ENCODE measurements at places on chromosomes 2 and 18. TPM values are rescaled to one million over a fixed set of nuclear protein-coding genes. Genes with fewer than 3 reads are reported as not detected.

DNA sequence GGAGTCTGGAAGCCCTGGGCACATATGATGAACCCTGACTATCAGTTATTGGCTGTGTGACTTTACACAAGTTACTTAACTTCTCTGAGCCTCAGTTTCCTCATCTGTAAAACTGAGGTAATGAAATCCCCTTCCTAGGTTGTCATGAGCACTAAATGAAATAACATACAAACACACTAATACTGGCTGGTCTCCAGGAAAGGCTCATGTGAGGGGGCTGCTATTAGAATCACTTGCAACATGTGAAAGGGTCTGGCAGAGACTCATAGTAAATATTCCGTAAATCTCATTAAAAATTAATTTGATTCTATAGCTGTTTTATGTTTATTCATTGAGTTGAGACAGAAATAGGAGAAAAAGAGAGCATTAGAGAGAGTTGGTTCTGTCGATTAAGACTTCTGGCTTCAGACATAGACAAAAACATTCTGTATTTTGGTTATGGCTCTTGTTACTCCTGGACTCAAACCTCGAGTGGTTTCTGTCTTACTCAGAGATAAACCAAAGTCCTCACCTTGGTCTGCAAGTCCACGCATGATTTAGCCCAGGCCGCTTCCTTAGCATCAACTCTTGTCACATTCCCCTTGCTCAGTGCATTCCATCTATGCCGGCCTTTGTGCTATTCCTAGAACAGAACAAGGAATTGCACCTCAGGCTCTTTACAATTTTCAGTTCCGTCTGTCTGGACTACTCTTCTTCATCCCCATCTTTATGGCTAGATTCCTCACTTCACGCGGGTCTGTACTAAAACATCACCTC lies 139.1 kb downstream of the NXPH2 start:
- DNase-seq, result no peak

Gene DGUOK
- 64.1 TPM for total RNA-seq

Gene WDR33
- 58.7 TPM for total RNA-seq

DNA sequence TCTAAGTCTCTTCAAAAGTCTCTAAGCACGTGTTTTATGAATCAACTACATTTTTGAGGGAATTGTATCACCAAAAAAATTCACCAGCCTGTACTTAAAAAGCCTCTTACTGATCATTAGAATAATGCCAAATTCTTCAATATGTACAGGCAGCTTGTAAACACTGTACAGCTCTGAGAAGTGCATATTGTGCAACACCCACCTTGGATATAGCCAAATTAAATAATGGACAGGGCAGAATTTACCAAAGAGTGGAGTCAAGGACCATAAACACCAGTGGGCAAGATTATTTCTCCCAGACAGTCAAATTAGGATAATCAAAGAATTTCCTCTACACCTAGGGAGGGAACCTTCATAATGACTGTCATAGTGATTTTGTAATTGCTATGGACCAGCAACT lies 338.2 kb downstream of the NR4A2 start:
- no peak for DNase-seq

DNA sequence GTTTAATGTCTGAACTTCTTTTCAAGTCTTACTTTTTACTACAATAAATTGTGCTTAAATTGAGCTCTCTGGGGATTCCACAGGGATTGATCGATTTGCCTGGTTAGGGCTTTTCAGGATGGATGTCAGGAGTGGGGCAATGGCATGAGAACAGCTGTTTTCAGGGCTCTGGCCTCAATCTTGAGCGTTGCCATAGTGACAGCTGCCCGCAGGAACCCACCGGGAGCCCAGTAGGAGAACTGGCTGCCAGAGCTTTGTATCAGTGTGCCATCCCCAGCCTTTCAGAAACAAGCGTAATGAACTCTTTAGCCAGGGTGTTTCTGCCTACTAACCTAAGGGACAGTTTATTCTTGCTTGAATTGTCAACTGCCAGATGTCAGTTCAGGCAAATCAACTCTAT lies 93.5 kb downstream of the GALNT3 start:
- no peak for DNase-seq

DNA sequence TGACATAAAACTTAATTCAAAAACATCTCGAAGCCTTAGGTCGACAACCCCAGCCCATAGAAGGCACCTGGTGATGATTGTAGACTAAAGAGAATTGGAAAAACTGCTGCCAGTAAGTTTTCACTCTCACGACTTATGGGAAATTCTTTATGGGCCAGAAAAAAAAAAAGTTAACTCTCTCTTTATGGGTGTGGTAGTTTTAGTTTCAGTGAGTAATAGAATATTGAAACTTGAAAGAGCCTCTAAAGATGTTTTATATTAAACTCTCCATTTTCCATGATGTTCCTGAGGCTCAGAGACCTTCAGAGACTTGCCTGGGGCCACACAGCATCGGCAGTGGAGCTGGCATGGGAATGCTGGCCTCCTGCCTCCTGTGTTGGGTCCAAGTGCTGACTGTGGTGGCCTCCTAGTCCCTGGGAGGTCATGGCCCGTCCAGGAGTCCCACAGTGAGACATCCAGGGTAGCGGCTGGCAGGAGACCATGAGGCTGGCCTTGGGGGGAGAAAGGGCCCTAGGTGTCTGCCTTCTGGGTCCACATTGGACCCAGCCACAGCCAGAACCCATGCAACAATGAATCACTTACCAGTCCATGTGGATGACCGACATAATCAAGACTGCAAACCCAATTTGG lies 158.9 kb downstream of the SEPTIN10 start:
- no peak for DNase-seq

GRCh38 chr18:44473394-44474066 lies 207.2 kb upstream of the SETBP1 start:
- no peak for DNase-seq

DNA sequence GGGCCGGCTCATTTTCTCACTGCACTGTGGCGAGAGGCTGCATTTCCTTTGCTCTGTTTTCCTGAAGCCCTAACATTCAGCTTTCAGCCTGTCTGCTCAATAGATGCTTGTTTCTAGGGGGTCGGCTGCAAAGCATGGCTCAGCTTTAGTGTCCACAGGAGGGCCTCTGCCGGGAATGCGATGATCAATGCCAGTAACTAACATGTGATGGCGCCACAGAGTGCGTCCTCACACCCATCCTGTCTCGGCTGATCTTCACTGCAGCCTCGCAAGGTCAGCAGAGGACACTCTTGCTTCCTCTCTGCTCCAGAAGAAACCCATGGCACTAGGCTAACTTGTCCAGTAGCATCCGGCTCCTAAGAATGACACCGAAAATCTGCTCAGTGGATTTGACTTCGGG lies 156.4 kb upstream of the PXDN start:
- DNase-seq, result no peak

GRCh38 chr2:38602136-38602731 lies 494 bp downstream of the HNRNPLL start:
- DNase-seq, result peak; percentile 39

DNA sequence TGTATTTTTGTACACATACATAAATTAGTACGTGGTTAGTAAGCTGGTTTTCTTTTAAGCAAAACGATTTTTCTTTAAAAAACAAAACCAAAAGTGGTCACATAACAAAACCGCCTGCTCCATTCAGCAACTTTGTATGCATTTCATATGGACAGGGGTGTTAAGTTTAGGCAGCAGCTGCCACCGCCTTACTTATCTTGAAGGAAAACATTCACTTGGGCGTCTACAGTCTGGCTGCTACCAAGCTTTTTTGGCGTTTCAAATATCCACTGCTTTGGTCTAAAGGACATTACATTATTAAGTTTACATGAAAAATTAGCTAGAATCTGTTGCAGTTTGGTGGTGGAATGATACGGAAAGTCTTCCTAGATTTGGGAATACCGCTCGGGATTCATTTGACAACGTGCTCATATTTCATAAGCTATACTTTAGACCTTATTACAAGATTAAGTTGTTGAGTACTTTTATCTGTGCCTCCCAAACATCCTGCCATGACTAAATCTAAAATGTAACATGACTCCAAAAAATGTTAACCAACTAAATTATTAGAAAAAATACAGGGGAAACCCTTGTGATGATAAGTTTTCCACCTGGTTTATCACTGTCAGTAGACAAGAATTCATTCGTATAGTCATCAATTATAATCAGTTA lies 214.8 kb downstream of the NEDD4L start:
- no peak for DNase-seq

GRCh38 chr2:104864280-104865095 lies 10.6 kb downstream of the POU3F3 start:
- no peak for DNase-seq

DNA sequence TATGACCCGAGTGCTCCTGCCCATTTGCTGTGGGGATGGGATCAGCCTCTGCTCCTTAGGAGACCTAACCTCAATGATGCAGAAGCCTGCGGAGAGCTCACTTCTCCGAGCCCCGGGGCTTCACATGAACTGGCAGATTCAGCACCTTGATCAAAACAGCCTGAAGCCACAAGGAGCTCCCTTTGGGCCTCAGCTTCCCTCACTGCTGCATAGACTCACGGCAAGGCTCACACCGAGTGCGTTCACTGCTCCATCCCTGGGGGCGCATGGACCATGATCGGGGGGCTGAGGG lies 33.0 kb downstream of the CRACDL start:
- no peak for DNase-seq

Gene HOXD3
- total RNA-seq, result not detected

- no peak for DNase-seq
Measured at GRCh38 chr2:20961858-20962257, 82.0 kb downstream of the APOB start.

GRCh38 chr2:205681401-205682238 lies 681 bp upstream of the NRP2 start:
- no peak for DNase-seq

Gene SLC9A2
- total RNA-seq, result not detected

Gene C2orf81
- total RNA-seq, result 3.3 TPM

Gene LIMS3
- total RNA-seq, result not detected

GRCh38 chr2:230864605-230865306 lies at the start of gene ITM2C:
Gene ITM2C, plus strand, starts transcription at chr2:230864942. Its CDS starts 84 bp downstream, at chr2:230865026.
- DNase-seq, result peak; percentile 76

- DNase-seq, result no peak
Measured at GRCh38 chr2:105121434-105121833, 83.6 kb downstream of the MRPS9 start.

Gene LYG1
- total RNA-seq, result 1.3 TPM

Gene IRS1
- total RNA-seq, result 6.9 TPM
